ENCODE measurements at places on chromosomes 2 and 18.

DNA sequence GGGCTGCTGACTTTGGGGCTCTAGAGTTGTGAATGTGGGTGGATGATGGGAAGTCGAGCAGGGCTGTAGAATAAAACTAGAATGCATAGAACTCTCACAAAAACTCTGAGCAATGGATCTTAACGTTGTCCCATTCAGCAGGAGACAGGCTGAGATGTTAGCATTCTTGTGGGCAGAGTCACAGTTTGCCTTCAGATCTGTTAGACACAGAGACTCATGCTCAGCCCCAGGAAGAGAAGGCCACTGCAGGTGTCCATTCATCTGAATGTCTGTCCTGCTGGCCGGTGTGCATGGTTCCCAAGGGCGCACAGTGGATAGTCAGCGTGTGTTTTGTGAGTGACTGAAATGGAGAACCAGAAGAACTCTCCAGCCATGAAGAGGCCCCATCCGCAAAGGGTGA is 111.3 kb downstream of the TSN start:
- peak; percentile 63 for DNase-seq

DNA sequence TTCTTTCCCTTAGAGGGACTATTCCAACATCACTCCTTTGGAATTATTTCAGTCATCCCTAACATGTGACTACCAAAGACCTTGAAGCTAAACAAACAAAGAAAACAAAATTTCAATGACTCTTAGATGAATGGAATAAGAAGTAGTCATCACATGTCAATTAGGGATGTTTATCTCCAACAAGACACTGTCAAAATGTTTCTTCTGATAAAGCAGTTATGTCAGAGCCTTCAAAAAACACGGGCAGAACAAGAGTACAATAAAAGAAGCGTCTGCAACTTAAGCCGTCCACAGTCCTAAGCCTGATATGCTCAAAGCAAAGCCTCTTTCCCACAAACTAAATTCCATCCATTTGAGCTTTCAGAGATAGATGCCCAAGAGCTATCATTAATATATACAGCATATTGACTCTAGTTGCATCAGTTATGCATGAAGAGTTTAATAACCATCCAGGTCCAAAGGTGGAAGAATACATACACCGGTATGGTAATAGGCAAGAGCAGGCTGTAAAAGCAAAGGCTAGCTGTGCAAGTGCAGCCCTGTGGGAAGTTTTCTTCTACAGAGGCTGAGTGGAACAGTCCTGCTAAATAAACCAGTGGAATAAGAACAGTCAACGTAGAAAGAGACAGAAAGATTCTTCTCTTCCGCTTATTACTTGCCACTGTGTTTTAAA is 98.1 kb downstream of the ICA1L start:
- no peak for DNase-seq

- DNase-seq, result peak; percentile 96
Observed at GRCh38 chr2:120771111-120771780, 35.6 kb downstream of the GLI2 start.

DNA sequence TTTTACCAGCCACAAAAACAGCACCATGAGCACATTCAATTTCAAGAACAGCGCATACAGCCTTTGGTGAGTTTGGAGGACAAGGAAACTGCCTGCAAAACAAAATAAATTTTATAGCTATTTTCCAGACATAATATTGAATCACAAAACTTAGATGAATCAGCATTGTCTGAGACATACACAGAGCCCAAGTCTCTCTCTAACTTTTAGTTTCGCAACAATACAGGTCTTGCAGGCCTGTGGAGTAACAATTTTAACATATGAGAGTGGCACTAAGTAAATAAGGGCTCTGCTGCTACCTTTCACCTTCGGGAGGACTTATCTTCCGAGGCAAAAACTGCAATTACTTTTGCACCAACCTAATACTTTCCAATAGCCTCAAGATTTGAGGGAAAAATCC is 56.1 kb upstream of the PEX13 start:
- DNase-seq, result peak; percentile 37

DNA sequence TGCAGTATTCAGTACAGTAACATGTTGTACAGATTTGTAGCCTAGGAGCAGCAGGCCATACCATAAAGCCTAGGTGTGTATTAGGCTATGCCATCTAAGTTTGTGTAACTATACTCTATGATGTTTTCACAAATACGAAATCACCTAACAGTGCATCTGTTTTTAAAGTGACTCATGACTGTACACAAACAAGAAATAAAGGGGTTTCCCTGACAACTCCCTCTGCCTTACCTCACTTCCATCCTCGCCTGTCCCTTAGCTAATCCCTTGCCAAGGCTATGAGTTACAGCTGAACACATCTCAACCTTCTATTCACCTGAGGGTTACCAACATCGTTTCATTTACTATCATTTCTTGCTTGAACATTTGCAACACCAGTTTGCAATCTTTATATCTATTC is 78.6 kb upstream of the RPRM start:
- DNase-seq, result no peak

- no peak for DNase-seq
Observed at GRCh38 chr18:52577795-52578194, 237.8 kb downstream of the DCC start.

GRCh38 chr18:23704806-23705205 is 15.6 kb downstream of the LAMA3 start:
- DNase-seq, result no peak

DNA sequence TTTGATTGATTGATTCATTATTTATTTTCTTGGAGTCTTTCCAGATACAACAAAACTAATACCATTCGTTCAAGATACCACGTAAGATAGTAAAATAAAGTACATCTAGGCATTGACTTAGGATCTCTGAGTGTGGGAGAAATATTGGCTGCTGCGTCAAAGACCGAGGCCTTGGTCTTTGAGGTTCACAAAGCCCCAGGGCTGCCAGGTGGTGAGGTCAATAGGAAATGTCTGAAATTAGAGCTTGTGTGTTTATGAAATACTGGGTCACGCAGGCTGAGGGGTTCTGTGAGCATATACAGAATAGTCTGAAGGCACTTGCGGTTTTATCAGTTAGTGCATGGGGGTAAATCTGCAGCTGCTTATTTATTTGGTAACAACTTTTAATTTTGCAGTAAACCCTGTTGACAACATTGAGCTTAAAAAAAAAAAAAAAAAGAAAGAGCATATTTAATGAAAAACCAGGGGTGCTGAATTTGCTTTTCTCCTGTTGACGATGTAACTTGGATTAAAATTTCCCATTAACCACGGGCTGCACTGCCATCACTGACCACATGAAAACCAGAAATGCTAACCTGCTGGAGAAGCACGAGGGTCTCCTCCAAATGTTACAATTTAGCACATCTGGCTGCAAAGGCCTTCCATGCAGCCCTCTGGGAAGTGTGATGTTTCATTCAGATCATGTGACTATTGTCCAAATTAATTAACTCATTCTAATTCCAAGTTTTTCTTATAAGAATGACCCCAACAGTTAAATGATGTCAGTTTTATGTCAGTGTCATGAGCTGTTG is 27.1 kb upstream of the SERPINB12 start:
- DNase-seq, result no peak

- no peak for DNase-seq
Observed at GRCh38 chr2:169732583-169733358, 861 bp upstream of the KLHL23 start.

DNA sequence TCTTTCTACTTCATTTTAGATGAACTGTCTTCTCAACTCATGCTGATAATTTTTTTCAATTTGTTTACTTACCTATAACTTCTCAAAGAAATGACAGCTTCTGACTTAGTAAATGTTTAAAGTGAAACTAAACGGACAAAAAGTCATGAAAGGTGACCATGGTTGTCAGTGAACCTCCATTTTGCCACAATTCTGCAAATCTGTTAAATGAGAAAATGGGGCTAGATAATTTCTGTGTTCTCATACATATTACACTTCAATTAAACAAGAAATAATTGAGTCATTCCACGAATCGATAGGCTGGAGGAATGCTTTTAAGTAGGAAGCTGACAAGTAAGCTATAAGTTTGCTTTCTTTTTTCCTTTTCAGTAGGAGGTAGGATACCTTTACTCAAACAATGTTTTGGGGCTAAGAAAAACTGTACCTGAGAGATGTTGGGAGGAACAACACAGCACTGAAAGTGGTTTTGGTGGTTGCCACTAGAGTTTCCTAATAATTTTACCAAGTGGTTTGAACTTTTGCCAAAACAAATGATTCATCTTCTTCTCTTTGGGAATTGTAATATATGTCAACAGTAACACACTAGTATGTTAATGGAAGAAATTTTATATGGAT is 17.1 kb downstream of the DYNAP start:
- DNase-seq, result no peak

DNA sequence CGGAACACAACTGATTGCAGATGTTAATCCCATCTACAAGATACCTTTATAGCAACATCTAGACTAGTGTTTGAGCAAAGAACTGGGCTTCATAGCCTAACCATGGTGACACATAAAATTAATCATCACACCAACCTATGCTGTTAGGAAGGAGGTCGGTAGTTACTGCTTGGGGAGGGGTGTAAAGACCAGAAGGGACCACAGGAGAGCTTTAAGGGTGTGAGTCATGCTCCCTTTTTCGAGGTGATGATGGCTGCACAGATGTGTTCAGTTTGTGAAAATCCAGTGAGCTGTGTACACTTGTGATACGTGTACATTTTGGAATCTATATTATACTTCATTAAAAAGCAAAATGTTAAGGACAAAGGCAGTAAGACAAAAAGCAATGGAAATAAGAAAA is 4.6 kb upstream of the SEH1L start:
- DNase-seq, result no peak

GRCh38 chr2:178796079-178796677 is 11.0 kb downstream of the TTN start:
- DNase-seq, result peak; percentile 40

DNA sequence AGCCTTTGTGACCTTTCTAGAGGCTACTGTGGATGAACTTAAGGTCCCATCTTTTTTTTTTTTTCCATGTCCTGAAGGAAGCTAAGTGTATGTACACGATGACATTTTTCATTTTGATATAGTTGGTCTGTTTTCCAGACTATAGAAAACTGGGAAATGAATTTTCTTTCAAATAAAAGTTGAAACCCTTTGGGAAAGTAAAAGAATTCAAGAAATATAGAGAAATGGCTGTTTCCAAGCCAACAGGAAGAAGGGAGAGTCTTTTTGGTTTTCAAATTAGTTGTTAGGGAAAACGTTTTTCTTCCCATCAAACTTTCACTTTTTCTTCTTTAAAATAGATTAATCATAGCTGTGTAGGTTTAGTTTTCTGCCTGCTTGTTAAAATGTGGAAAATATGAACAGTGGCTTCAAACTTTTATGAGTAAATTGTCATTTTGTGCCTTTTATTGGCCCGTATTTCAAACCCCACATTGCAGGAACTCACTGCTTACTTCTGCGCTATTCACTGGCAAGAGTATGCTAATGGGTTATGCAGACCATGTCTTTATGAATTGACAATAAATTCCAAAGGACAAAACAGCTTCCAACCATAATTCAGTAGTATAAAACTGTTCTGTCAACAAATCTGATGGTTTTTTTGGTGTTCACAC is 27.7 kb upstream of the LYPD1 start:
- DNase-seq, result no peak

DNA sequence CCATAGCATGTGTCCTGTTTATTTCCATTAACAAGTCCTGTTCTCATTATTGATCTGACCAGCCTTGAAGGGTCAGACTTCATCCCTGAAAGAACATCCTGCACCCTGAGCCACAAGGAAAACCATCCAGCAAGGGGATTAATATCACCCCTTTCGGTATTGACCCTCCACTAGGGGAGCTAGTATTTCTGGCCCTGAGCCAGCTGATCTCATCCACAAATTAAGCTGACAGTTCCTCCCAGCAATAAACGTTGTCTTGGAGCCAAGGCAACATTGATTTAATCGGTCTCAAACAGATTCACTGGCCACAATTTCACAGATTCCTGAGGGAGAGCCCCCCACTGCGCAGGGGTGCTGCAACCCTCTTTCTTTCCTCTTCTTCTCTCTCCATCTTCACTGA is 353.1 kb upstream of the FANCL start:
- no peak for DNase-seq

DNA sequence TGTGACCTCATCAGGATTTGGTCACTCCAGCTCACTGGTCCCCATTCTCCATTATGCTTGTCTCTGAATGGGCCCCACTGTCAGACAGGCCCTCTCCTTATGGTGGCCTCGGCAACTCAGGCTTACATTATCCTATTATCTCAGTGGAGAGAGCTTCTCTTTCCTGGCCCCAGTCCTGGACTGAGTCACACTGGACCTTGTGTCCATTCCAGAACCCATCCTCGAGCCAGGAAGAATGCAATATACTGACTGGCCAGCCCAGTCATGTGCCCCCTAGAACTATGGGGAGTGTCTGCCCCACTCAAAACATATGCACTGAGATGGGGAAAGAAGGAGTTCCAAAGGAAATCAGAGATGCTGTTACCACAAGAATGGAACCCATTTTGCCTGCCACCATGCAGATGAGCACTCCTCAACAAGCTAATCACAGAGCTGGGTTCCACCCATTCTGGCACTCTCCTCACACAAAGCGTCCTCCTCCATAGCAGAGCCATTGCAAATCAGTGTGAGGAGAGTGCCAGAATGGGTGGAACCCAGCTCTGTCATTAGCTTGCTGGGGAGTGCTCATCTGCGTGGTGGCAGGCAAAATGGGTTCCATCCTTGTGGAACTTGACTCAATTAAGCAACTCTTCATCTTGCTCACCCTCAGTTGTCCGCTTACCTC is 71.9 kb downstream of the CHRNA1 start:
- DNase-seq, result peak; percentile 61

GRCh38 chr18:45526114-45526841 is 89.0 kb upstream of the SLC14A2 start:
- DNase-seq, result peak; percentile 31

GRCh38 chr2:18752022-18752493 is 162.7 kb upstream of the NT5C1B start:
- DNase-seq, result no peak

DNA sequence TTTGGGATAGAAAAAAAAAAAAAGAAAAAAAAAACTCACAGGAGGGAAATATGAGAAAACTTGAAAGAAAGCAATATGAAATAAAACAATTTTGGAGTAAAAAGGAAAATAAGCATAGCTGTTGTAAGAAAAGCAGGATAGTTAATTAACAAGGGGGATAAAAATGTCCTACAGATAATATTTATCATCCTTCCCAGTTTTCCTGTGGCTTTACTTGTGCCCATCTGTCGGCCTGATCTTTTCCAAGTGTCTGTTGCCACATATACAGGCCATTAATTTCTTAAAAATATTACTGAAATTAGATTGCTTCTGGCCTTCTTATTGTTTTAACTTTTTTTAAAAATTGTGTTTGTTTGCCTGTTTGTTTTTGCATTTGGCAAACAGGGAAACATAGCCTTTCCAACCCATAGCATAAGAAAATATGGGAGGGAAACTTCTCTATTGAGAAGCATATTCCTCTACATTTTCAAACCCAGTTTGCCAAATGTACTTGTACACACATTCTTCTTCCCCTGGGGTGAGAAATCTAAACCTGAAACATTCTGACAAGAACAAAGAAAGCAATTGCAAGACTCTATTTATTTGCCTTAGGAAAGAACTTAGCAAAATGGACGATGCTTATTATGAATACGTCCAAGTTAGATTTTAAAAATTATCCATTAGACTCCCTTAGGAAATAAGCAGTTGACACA is 272.3 kb downstream of the CDH20 start:
- no peak for DNase-seq

All from AG08395 (cell line).